ENCODE measurements at places on chromosomes 2 and 18.

DNA sequence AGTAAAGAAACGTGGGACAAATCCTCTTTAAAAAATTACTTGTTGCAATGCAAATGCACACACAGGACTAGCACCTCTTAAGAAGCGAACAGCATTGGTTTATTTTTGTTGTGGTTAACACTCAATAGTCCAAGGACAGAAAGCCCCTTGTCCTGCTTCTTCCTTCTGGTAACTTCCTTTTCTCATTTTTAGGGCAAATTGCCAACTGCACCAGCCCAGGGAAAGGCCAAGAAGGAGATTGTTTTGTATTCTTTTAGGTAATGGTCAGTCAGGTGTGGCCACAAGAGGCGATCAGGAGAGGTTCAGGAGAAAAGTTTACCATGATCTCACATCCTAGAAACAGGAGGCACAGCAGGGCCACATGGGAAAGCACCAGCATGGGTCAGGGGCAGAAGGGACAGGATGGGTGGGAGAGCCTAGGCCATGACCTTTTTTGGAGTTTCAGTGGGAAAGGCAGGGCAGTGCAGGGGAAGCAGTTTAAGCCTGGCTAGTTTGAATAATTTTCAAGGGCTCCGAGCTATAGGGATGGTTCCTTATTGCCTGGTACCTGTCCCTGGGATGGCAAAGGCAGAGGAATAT lies 73.0 kb downstream of the CHRNA1 start:
- DNase-seq, result no peak

DNA sequence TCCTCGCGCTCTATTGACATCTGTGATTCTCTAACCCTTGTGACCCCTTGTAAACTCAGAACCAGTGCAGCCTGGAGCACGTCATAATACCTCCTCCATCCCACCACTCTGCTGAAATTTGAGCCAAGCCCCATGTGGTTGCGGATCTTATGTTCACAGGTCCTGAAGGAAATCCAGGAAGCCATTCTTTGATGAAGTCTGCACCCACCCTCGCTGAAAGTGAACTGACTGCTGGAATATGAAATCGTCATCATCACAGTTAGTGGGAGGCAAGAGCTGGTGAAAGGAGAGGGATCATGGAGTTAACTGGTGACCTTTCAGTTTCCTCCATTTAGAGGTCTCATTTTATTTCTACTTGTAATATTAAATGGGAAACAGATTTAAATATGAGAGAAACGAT lies 21.6 kb downstream of the ZEB2 start:
- no peak for DNase-seq

GRCh38 chr2:95730813-95731212 lies 139.0 kb downstream of the TRIM43 start:
- DNase-seq, result no peak

DNA sequence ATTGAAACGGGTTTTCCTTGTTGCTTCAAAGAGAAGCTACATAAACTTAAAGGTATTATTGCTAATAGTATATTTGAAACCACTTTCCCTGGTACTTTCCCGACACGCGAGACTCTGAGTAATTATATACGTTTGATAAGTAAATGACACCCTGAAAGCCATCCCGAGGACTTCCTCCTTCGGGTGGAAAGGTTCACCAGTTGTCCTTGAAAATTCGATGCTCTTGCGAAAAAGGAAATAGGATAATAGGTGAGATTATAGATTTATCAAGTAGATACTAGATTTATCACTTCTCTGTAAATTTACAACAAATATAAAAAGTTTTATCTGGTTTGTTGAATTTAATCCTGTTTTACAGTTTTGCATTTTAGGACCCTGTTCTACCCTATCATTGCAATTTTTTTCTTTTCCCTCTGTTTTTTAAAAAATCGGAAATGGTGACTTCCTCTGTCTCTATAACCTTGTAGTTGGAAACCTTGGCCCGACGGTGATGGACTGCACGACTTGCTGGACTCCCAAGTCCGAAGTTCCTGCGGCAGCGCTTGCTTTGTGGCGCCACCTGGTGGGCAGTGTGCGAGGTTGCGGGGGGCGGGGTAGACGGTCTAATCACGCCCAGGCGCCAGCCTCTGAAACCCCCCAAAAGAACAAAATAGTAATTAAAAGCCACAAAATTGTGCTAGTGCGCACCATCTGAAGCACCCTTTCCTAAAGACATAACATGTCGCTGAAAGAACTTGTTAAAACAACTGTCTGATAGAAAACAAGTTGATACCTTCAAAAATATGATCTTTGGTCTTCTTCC lies 972 bp upstream of the DLX2 start:
- no peak for DNase-seq

DNA sequence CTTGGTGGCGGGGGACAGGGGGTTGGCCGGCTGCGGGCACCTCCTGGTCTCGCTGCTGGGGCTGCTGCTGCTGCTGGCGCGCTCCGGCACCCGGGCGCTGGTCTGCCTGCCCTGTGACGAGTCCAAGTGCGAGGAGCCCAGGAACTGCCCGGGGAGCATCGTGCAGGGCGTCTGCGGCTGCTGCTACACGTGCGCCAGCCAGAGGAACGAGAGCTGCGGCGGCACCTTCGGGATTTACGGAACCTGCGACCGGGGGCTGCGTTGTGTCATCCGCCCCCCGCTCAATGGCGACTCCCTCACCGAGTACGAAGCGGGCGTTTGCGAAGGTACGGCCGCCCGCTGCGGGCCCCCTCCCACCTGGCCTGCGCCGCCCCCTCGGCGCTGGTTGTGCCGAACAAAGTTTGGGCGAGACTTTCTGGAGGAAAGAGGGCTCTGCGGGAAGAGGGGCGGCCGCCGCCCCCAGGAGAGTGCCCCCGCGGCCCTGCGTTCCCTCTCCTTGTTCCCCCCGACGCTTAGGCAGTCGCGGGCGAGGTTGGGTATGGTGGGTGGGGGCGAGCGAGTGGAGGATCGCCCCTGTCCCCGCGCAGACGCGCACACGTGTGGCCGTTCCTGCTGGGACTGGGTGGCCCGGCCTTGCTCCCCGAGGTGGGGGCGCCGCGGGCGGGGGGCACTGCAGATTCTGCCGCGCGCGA lies 866 bp downstream of the CRIM1 start:
- DNase-seq, result no peak

- DNase-seq, result no peak
These were observed 20.4 kb upstream of the BCL2 start for GRCh38 chr18:63339920-63340484.

DNA sequence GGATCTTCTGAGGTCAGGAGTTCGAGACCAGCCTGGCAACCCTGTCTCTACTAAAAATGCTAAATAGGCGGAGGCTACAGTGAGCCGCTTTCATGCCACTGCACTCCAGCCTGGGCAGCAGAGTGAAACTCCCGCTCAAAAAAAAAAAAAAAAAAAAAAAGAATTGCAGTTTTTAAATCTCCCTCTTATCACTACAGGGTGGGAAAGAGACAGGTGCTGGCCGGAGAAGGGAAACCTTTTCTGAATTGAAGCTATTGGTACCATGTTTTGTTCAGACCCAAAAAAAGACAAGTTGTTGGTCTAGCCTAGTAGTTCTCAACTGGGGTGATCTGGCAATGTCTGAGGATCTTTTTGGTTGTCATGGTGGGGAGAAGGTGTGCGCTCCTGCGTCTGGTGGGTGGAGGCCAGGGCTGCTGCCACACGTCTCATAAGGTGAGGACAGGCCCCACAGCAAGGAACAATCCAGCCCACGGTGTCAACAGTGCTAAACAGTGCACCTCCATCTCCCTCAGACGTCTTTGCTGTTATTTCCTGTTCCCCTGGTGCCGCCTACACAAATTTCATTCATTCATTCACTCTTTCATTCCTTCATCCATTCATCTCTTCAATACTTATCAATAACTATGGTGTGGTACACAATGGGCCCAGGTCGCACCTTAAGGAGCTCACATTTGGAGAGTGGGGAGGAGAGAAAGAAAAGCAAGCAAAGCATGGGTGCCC lies 28.8 kb upstream of the ODC1 start:
- DNase-seq, result no peak

- no peak for DNase-seq
These were observed 16.6 kb upstream of the HRH4 start for GRCh38 chr18:24443870-24444269.

GRCh38 chr18:74290794-74291471 lies 830 bp downstream of the CYB5A start:
- DNase-seq, result no peak

DNA sequence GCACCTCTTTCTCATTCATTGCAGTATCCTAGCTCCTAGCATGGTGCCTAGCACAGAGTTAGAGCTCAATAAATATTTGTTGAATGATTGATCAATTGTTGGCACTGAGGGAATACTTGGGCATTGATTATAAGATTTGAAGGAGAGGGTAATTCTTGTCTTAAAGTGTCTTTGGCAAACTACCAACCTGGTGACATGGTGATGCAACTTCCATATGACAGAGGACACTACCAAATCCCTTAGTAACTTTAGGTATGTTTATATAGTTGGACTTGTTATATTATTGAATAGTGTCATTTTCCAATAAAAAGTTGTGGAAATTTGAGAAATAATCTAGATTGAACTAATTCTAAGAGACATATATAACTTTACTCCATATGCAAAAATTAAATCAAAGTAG lies 58.6 kb upstream of the CHMP1B start:
- no peak for DNase-seq

DNA sequence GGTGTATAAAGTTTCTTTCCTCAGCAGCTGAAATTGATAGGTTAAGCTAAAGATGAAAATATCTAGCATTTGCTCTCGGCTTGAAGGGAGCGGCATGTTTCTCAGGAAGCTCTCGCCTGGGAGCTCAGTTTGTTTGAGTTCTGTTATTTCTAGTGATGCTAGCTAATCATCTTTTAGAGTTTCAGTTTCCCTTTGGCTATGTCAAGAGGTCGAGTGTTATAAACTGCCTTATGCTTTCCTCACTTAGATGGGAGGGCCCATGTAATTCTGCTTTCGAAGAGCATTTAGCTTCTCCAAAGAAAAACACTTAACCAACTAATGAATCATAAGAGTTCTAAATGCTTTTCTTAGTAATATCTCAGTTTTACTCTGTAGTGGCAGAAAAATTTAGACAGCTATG lies 33.6 kb downstream of the PLCL1 start:
- no peak for DNase-seq

- peak; percentile 50 for DNase-seq
These were observed 24.0 kb upstream of the TMEM37 start for GRCh38 chr2:119407430-119408220.

GRCh38 chr2:126657148-126657635 lies 1.2 kb downstream of the GYPC start:
- DNase-seq, result no peak

- DNase-seq, result no peak
These were observed 24.1 kb downstream of the HJURP start for GRCh38 chr2:233830111-233830802.

- no peak for DNase-seq
These were observed 39.6 kb downstream of the DOK1 start for GRCh38 chr2:74593826-74594772.

GRCh38 chr2:88187038-88187676 lies 17.0 kb downstream of the THNSL2 start:
- no peak for DNase-seq

- DNase-seq, result no peak
These were observed 136.4 kb downstream of the TPGS2 start for GRCh38 chr18:36692371-36692770.

DNA sequence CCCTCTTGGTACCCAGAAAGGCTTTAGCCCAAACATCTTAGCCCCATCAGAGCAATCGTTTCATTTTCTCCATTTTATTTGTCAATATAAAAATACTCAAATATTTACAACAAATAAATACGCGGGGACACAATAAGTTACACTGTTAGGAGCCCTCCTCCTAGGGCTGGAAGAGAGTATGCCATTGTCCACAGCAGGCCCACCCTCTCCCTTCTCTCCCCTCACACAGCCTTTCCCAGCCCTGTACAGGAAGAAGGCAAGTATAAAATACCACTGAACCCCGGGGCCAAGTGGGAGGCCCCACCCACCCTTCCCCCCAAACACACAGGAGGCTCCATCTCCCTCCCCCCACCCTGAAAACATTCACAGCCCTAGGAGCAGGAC lies 1.9 kb upstream of the ANKRD39 start:
- DNase-seq, result no peak

DNA sequence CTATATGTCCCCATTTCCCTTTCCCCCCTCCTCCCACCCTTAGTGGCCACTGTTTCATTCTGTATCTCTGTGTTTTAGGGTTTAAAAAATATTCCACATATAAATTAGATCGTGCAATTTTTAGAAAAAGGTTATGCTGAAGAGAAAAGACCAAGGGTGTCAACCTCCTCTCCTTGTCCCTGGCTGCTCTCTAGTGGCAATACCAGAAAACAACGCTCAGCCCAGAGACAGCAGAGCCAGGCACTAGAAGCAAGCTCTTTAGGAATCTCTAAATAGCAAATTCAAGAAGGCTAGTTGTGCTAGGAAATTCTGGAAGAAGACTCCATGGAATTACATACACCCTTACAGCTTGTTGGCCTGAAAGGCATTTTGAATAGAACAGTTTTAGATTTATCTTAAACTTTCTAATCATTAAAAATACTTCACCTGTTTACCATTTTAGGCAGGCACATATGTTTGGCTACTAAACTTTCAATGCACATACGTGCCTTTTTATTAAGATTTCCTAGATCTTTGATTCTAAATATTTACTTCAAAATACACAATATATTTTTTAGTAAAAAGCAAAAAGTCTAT lies 35.1 kb upstream of the RASGRP3 start:
- no peak for DNase-seq

- no peak for DNase-seq
These were observed 6.9 kb downstream of the OTX1 start for GRCh38 chr2:63057249-63058143.

- DNase-seq, result no peak
These were observed 101.3 kb upstream of the RPE start for GRCh38 chr2:209901172-209901571.

DNA sequence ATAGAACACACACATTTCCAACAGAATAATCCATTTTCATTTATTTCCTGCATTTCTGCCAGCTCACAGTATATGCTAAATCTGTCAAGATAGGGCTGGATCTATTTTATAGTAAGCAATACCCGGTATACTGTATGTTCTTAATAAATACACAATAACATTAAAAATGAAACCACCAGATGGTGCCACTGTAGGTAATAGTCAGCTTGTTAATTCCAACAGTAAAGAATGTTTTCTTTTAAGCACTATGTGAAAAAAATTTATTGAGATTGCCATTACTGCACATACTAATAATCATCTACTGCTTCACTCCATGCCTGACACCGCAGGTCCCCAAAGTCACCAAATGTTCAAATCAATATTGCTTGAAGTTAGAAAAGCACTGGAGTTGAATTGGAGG lies 131.5 kb upstream of the PGAP1 start:
- DNase-seq, result no peak

DNA sequence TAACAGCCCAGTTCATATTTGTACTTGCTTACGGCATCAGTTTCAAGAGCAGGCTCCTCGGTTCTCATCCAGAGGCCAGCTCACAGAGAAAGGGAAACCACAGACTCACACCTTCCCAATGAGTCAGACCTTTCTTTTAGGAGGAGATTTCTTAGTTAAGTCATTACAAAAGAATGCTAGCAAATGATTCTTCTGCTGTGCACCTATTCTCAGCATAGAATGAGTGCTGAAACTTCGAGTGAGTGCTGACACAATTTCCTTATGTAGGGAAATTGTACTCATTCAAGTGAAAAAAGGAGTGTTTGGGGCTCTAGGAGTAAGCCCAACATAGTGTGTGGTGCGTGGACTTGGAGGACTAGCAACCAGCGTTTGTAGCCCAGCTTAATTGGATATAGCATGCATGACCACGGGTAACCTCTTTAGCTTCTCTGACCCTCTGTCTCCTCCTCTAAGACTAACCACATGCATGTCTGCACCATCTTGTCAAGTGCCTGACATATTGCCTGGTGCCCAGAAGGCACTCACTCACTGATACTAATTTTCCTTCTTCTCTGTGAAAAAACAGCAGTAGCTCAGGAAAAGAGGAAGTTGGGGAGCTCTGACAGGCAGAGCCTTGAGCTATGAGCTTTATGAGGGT lies 87.0 kb downstream of the ALPK2 start:
- no peak for DNase-seq

Measured in NCI-H1417 treated with DMSO at 0.1 percent for 48 hours (cell line).